NCI-H1092 treated with DMSO at 0.1 percent for 48 hours (cell line): ENCODE measurements at places on chromosomes 16 and 17.

DNA sequence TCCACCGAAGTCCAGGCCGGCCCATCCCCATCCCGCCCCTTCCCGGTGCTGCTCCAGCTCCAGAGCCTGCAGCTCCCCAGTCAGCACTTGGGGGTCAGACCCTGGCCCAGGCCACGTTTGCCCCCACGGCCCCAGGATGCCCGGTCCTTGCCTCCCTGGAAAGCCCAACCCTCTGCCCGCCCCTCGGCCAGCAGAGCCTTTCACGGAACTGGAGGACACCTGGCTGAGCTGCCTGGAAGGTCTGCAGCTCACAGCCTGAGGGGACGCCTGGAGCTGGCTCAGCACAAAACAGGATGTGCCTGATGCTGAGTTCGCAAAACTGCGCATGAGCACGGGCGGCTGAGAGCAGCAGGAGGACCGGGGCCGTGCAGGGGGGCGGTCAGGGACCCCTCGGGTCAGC is 29.7 kb upstream of the SSTR5 start:
- DNase-seq = no peak

- DNase-seq = no peak
These were observed 84.9 kb upstream of the CBX4 start for GRCh38 chr17:79923974-79924638.

GRCh38 chr17:20920095-20920814 is 122.6 kb downstream of the USP22 start:
- DNase-seq = no peak

GRCh38 chr17:11565591-11565990 is 32.7 kb upstream of the DNAH9 start:
- DNase-seq = no peak

DNA sequence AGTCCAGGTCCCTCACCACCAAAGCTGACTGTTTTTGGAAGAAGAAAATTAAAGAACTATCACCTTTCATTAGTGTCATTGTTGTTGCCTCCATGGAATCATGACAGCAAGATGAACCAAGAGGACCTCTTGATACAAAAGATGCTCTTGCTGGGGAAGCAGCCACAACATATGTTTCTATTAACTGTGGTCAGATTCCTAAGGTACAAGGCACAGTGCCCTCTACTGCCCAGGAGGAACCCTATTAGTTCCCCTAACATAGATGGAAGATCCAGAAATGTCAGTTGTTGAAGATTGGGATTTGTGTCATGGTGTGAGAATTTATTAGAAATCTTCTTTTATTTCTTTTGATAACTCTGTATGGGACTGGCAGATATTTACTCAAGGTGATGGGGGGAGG is 188.2 kb upstream of the ANKFN1 start:
- no peak for DNase-seq

GRCh38 chr16:19846436-19846835 is 38.2 kb downstream of the GPRC5B start:
- DNase-seq = no peak

DNA sequence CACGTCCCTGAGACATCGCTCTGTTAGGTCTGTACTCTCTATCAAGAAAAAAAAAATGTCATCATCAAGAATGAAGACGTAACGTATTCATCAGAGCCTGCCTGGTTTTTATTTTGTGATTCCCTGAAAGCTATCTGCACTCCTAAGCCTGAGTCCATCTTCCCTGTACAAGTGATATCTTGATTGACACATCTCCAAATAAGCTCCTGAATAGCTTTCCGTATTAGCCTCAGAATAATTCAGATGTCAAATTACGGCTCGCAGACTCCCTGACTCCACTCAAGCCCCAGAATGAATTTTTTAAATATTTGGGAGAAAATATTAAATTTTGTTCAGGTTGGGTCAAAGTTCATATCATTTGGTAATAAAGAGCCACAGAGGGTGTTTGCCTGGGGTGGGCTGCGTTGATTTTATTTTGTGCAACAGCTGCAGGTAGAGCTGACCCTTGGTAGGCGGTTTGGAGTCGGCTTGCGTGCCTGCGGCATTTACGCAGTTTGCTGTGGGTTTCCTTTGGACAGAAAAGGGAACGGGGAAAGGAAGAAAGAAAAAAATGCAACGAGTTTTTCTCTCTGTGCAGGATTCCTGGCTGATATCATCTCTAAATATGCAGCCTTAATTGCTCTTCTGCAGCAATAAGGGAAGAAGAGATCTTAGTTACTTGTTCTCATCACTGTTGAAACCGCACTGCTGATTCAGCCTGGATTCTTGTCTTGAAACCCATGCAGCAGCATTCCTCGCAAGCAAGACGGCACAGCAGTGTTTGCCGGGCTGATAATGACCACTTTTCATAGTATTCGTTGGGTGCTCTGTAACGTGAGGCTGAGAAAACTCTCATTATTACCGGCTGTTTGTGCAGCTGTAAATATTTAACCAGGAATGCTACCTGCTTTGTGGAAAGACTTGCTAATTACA is 114.7 kb downstream of the IRX3 start:
- peak; percentile 78 for DNase-seq

DNA sequence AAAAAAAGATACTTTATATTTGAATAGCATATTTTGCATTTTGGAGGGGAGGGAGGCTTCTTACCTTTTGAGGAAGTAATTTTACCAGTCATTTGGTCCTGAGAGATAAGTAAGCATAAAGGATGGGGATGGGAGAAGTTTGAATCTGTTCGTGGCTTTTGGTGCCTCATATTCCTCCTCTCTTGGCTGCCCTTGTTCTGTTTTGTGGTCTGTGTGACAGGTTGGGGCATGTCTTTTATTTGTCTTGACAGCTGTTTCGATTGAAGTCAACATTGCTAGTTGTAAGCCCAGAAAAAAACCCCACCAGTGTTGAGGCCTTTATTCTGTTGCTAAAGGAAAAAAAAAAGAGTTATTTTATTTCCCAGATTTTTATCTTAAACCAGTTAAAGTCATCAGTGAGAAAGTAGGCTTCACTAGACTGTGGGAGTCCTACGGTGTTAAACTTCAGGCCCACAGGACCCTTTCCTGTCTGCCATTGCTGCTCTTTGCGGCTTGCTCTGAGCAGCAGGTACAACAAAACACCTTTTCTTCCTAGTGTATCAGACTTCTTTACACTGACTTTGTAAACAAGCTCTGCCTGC is 11.4 kb downstream of the SLC7A6 start:
- no peak for DNase-seq

- no peak for DNase-seq
These were observed 409.6 kb downstream of the GRIN2A start for GRCh38 chr16:9772526-9773225.

DNA sequence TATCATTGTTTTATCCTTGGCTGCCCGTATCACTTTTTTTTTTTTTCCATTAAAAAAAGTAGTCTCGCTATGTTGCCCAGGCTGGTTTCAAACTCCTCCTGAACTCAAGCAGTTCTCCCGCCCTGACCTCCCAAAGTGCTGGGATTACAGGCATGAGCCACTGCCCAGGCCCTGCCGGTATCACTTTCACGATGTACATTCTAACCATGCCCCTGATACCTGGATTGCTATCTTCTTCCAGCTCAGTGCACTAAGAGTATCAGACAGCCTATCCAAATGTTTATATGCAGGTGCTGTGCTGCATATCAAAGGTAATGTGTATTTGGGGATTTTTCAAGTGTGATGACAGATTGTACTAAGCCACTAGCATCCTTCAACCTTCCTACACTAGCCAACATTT is 14.2 kb downstream of the MOSMO start:
- no peak for DNase-seq

DNA sequence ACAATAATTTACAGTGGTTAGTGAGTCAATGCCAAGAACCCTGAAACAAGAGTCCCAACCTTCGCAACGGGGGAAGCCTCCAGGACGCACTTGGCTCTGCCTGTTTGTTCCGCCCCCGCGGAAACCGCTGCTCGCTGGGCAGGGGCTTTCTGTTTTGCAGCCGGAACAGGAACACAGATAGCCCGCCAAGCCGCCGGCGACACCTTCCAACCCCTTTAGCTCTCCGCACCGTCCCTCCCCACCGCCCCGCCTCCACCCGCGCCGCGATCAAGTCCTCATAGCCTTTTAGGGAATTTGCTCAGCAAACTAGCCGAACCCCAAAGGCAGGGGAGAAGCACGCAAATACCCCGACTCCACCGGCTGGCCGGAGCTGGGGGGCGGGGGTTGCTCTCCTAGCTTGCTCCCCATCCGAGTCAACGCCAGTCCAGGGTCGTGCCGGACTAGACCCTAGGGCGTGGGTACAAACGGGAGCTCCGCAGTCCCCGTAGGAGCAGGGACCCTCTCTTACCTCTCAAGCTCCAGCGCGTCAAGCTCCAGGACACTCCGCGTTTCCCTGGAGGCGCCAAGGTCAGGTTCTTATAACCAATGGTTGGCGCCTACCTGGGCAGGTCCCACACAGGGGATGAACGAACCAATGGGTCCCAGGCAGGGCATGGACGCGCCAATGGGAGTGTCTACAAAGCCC is at the start of gene SLFN13:
Gene SLFN13, minus strand, starts transcription at position 553 of the 685 bp plus-strand sequence. CDS start 3,086 bp downstream, outside the sequence.
- DNase-seq = peak; percentile 10

GRCh38 chr16:9114842-9115241 is 23.4 kb downstream of the HAPSTR1 start:
- no peak for DNase-seq

GRCh38 chr16:80324371-80324770 is 216.4 kb upstream of the DYNLRB2 start:
- DNase-seq = no peak

- peak; percentile 73 for DNase-seq
These were observed 2.4 kb downstream of the BRICD5 start for GRCh38 chr16:2208308-2208707.

- peak; percentile 33 for DNase-seq
These were observed 125.5 kb upstream of the IRX3 start for GRCh38 chr16:54412037-54412436.

- peak; percentile 85 for DNase-seq
These were observed 1.4 kb upstream of the ALDOA start for GRCh38 chr16:30063893-30064728.

DNA sequence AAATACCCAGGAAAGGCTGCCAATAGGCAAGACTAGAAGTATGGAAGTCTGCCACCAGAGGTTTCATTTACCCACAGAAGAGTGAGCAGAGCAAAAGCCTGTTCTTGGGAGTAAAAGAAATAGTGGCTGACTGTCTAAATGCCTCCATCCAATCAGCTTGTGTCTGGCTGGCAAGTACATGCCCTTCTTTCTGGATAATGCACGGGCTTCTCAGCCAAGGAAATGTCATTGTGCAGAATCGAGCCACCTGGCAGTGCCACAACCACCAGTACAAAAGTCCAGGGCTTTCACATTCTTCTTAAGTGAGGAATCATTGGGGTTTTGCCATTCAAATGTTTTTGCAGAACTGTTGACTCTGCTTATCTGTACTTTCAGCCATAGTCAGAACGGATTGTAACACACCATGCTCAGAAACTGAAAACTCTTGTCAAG is 10.1 kb upstream of the ERCC4 start:
- DNase-seq = no peak

- DNase-seq = peak; percentile 66
These were observed 340.3 kb upstream of the CDH5 start for GRCh38 chr16:66026211-66026610.

- DNase-seq = no peak
These were observed 7.4 kb upstream of the NUDT16L1 start for GRCh38 chr16:4685776-4686496.

DNA sequence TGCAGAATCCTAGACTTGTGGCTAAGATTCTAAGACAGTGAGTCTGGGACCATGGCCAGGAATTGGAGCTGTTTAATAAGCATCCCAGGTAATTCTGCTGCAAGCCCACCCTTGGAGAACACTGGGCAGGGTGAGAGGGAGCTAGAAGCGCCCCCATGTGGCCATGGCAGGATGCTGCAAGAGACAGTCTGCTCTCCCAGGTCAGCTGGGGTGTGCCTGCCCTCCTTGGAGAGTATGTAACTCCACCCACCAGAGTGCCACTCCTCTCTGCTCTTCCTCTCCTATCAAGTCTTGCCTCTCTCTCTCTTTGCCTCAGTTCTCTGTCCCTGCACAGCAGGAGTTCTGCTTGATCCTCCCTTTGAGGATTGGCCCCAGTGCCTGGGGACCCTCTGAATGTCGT is 14.9 kb downstream of the RCVRN start:
- no peak for DNase-seq

DNA sequence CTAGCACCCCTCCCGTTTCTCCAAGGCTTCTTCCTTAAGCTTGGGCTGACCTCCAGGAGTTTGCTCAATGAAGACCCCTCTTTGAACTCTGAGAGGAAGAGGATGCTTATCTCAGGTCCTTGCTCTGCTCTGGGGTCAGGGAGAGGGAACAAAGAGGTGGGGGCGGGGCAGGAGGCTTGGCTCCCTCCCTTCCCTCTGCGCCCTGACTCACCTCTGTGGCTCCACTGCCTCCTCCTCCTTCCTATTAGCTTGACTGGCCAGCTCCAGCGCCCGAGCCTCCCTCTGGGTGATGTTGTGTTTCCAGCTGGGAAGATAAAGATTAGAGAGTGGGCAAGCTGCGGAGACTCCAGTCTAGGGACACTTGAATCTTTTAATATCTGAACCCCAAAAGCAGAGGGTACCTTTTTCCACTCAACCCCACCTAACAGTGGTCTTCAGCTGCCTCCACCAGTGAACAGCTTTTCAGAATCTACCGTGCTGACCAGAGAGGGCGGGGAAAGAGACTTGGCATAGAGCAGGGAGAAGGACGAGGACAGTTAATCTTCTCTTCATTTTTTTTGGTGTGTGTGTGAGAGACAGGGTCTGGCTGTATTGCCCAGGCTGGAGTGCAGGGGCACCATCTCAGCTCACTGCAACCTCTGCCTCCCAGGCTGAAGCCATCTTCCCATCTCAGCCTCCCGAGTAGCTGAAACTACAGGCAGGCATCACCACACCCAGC is 6.7 kb downstream of the GIP start:
- DNase-seq = no peak

- DNase-seq = no peak
These were observed 172.3 kb downstream of the KATNIP start for GRCh38 chr16:27722207-27722606.

DNA sequence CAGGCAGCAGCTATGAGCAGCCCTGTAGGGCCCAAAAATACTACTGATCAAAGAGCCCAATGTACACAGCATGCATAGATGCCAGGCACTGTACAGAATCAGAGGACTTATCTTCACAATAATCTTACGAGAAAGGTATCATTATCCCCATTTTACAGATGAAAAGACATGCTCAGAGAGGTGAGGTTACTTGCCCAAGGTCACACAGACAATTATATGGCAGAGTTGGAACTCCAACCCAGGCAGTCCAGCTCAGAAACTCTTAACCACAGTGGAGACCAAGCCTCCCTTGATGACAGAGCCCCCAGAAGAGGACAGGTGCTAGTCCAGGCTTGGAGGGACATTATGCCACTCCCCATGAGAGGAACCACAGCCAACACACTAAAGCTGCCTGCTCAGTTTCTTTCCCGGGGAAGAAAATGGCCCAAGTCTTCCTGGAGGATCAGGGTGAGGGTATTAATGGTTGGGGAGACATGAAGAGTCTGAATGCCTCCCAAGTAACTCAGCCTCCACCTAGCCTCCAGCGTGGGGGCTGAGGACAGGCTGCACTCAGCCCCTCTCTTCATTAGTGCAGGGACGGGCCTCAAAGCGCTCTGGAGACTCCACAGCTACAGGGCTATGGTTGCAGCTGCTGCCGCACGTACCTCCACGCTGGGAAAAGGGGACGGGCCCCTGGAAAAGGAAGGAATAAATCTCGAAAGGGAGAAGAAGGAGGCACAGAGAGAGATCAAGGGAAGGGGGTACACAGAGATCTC is 826 bp downstream of the UNC119 start:
- no peak for DNase-seq
